NCI-H1092 treated with DMSO at 0.1 percent for 48 hours (cell line): ENCODE measurements at places on chromosomes 2 and 18.

DNA sequence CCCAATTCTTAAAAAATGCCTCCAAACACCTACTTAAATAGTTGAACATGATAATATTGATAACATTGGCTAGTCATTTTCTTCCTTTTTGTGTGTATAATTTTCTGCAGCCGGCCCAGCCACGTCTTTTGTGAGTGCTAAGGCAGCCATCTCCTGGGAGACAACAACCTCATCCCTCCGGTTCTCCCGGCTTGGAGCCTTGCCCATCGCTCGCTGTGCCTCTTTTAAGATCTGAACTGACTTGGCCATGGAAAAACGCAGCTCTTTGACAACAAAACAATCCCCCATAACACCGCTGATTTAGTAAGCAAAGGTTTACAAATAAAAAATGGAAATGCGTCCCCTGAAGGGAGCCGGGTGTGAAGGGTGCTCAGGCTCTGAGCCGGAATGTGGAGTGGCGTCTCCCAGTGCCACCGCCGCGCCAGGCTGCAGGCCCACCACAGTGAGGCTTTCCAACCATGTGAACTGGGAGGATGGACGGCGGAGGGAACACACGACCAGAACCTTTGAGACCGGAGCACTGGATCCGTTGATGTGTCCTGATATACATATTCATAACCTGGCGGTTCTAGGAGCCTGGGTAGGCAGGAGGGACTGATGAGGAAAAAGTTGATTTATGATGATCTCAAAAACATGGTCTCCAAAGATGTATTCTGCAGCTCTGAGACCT, 87.4 kb downstream of the SMIM21 start:
- DNase-seq: no peak

- DNase-seq: no peak
Observed at GRCh38 chr18:6960656-6961055, 156.9 kb downstream of the LAMA1 start.

- DNase-seq: no peak
Observed at GRCh38 chr2:195903956-195904355, 164.7 kb downstream of the DNAH7 start.

DNA sequence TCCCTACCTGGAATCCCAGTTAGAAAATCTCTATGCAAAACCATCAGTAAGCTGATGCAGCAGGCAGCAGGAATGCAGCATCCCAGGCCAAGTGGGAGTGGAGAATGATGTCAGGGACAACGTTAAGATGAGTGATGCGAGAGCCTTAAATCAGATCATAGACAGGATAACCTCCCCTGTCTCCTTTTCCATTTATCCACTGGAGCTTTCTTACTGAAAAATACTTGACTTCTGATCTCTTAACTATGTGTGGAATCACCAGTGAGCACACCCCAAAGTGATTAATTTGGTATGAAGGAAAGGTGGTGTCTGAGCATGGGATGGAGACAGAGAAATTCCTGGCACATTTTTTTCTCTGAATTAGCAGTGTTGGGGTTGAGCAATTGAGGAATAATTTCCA, 98.0 kb downstream of the RND3 start:
- DNase-seq: no peak

DNA sequence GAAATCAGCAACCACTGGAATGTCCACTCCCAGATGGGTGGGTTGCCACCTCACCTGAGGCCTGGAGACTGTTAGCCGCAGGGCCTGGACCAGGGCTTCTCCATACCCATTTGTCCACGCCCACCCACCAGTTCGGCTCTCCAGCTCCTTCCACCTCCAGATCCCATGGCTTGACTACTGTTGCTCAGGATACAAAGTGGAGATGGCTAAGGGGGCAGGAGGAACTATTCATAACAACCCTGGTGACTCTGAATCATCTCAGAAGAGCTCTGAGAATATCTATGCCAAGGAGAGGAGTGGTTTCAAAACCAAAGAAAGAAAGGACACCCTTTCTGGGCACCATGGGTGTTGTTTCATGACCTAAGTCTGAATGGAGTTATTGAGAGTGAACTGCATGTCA, 145.8 kb downstream of the LAMA3 start:
- no peak for DNase-seq

GRCh38 chr2:71725836-71726235, 272.5 kb downstream of the DYSF start:
- DNase-seq: no peak

- DNase-seq: no peak
Observed at GRCh38 chr2:102392942-102393341, 30.0 kb upstream of the IL18RAP start.

- DNase-seq: no peak
Observed at GRCh38 chr18:24272229-24272525, 125.4 kb downstream of the OSBPL1A start.

DNA sequence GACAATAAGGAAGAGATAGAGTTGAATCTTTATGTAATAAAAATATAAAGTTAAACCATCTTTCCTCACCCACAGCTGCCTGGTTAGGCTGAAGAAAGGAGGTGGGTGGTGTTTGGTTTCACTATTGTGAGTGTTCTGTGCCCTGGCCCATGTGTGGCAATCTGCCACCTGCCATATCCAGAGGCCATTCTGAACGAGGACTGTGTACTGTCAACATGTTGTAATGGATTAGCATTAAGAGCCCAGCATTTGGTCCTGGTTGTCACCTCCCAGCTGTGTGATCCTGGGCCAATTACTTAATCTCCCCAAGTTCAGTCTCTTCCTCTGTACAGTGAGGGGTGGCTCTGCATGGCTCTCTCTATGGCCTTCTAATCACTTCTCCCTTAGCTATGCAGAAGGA, 118.2 kb upstream of the SEC11C start:
- DNase-seq: peak; percentile 36

GRCh38 chr2:230796280-230796862, 68.4 kb upstream of the ITM2C start:
- DNase-seq: no peak

DNA sequence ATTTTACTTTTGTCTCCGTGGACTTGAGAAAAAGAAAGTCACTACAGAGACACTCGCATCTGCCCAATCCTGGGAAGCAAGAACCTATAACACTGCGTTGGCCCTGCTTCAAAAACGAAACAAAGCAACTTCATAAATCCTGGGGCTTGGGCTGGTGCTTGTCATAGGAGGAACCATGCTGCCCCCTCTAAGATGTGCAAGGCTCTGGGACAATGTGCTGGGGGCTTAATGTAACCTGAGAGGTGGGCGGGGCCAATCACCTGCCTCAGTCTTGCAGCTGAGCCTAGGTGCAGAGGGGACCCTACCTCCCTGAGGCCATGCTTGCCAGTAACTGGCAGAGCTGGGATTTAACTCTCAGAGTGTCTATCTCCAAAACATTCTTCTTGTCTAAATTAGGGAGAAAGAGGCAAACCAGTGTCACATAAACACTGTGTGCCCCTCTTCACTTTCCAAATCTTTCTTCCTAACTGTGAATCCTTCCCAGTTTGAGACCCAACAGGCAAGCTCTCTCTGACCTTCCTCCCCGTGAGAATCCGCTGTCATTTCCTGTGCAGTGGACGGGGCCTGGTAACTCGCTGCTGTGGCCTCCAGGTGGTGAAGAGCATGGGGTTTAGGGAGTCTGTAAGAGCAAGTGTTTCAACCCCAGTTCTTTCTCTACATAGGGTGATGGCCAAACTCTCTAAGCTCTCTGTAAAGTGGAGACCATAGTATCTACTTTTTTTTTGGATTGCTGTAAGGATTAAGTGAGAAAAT, 115.1 kb downstream of the ACKR3 start:
- DNase-seq: no peak

GRCh38 chr2:69977186-69977585, 15.8 kb upstream of the ASPRV1 start:
- DNase-seq: no peak

DNA sequence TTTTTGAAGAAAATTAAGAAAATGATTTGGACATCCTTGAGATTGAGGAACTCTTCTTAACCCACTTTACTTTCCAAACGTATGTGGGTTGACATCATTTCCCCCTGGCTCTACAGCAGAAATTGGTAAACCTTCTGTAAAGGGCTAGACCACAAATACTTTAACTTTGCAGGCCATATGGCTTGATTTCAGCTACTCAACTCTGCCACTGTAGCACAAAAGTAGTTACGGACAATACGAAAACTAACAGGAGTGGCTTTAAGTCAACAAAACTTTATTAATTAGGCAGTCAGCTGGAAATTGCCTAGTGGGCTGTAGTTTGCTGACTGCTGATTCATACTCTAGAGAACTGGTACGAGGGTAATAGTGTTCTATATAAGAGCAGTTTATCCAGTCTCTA, 83.2 kb upstream of the DTNB start:
- no peak for DNase-seq

DNA sequence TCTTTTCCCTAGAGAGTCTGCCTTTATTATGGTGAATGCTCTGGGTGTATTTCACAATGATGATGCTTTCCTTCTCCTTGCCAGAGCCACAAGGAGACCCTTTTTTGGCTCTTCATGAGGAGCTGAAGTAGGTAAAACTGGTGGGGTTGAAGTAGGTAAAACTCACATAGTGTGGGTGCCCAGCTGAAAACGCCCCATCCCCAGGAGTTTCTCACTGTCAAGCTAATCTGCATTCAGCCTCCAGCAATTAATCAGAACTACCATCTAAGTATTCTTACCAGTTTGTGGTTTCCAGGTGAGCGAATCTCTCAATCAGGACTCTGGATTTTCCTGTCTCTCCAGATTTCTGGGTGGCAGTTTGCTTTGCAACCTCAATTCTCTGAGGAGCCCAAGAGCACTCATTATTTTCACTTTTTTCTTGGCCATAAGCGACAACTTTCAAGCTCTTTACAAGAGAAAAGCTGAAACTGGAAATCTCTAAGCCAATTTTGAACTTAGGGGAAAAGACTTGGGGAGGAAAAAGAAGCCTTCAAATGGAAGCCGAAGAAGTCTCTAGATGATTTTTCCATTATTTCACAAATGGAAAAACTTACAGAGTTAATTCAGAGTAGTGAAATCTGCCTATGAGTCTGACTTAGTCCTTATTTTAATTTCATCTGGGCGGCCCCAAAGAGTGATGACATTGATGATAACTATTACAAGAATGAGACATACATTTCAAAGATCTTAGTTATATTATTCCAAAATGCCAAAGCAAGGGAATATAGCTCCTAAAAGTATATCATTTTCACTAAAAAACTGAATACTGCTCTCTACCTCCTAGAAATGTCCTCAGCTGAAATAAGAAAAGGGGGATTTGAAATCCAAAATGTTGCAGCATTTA, 121.4 kb upstream of the MAP3K20 start:
- DNase-seq: no peak

DNA sequence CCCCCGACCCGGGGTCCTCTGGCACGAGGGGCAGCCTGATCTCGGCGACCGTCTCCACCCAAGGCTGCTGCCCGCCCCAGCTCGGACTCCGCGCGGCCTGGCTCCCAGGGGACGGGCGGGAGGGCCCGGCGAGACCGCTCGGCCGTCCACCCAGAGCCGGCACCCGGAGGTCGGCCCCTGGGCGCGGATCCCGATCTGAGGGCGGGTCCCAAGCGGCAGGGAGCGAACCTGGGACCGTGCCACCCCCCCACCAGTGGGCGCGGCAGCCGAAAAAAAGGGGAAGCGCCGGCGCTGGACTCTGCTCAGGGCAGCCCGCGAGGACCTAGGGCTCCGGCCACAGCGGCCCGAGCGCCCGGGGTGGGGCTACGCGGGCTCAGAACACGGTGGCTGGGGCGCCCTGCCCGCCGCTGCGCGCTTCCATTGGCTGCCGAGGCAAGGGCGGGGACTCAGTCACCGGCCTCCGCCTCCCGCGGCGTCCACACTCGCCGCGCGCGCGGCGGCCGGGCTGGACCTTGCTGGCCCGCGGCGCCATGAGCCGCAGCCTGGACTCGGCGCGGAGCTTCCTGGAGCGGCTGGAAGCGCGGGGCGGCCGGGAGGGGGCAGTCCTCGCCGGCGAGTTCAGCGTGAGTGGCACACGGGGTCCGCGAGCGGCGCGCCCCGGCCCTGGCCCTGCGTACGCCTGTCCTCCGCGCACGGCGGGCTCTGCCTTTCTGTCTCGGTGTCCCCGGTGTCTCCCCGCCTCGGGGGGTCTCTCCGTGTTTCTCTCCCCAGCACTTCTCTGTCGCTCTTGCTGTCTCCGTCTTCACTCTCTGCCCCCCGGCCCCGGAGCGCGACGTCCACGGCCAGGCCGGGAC, at the start of gene PTPN18:
Gene PTPN18 (plus strand): TSS at position 479 of the 854 bp plus-strand sequence. CDS start 52 bp downstream, at position 531.
- DNase-seq: peak; percentile 64

DNA sequence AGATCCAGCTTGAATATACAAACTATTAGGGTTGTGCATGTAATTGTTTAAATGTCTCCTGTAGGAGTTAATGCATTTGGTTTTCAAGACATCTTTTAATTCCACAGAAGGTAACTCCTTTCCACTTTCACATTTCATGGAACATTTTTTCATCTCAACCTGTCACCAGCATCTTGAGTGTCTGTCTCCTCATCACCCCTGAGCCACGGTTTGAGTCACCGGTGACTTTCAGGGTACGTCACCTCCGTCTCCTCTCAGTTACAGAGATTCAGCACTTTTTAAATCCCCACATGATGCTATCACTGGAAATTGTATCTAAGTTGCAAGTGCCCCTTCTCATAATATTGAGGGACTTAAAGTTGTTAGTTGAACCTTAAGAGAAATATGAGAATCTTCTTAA, 25.3 kb downstream of the GPR55 start:
- DNase-seq: no peak

GRCh38 chr2:10056439-10056838, 13.1 kb downstream of the KLF11 start:
- no peak for DNase-seq

DNA sequence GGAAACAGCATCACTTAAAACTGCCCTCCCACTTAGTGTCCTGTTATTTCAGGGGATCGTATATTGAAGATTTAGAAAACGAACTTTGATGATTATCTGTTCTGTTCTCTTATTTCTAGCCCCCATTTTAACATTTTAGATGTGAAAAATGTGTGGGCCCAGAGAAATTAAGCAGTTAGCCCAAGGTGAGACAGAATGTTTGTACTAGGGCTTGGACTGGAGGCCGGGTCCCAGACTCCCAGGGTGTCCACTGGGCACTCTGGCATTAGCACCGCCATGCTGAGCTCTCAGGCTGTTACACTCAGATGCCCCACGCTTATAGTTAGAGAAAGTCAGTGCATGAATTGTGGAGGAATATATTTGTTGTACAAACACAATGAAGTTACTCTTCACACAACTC, 5.5 kb upstream of the RAX start:
- no peak for DNase-seq

GRCh38 chr2:175180701-175181103, 808 bp downstream of the ATP5MC3 start:
- peak; percentile 11 for DNase-seq

DNA sequence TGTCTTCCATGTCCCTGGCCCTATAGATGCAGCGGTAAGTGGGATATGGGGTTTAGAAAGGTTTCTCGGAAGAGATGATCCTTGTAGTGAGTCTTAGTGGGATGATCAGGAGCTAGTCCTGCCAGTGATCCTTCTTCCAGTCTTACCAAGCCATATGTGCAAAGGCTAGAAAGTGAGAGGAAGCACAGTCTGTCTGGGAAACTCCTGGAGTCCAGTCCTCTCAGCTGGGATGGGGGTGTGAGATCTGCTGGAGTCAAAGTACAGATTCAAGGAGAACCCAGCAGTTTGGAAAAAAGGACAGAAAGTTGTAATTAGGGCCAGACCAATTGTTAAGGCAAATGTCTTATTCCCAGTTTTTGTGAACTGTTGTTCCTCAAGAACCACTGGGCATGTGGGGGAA, 83.3 kb downstream of the LIMS1 start:
- DNase-seq: peak; percentile 23
